CD4-positive, alpha-beta T cell treated with Interleukin-15 for 4 hours (primary cell): ENCODE measurements at places on chromosomes 5 and 9.

DNA sequence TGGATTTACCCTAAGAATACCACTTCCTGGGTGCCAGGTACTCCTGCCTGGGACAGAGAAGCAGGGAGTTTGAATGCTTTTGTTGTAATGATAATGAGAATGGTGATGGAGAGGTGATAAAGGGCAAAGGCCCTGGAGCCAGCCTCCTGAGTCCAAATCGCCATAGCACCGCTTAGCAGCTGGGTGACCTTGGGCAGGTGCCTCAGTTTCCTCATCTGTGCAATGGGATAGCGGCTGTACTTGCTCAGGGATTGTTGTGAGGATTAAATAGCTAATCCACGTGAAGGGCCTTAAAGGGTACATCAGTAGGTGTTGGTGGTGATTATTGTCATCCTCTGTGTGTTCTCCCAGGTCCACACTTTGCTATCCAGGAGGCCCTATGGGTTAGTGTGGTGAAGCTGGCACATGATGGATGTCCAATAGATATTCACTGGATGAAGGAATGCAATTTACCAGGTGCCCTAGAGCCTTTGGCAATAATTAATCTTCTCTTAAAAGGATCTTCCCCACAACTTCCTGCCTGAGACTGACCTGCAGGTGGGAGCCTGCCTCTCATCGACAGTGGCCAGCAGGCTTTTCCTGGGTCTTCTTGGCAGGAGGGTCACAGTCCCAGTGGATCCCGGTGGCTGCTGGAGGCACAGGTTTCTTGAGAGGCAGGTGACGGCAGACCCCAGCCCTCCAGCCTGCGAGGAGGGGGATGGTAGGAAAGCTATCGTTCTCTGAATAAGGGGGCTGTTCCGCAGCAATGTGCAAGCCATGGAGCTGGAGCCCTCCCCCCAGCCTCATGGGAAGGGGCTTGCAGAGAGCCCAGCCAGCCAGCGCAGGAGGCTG is 160.2 kb downstream of the MACROH2A1 start:
- no peak for DNase-seq

DNA sequence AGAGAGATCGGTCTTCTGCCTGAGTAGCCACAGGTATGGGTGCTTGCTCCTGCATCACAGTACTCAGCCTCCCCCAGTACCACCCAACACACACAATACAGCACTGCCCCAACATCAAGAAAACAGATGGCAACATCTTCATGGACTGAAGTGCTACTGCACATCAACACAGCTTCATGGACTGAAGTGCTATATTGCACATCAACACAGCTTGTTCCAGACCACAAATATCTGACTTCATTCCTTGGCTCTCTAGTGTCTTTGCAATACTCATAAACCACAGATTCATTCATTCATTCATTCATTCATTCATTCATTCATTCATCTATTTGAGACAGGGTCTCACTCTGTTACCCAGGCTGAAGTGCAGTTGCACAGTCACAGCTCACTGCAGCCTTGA is 31.1 kb upstream of the PCA3 start:
- no peak for DNase-seq

DNA sequence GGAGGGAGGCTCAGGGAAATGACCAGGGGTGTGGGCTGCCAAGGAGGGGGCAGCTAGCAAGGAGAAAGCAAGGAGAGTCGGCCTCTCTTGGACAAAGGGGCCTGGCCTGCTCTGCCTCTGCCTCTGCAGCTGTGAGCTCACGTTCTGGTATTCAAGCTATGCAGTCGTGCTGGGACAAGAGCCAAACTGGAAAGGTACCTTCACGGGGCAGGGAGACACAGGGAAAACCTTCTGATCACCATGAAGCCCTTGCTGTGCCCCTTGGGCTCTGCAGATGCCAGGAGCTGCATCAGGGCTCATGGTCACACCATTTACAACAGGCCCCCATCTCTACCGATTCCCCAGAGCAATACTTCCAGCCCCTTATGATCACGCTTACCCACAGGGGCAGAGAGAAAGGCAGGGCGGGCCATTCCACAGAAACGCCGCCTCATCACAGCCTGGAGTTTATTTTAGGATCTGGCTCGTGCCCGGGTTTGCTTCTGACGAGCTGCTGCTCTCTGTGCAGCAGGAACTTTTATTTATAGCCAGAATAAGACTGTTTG is 63.2 kb downstream of the PRRT1B start:
- DNase-seq, result no peak

DNA sequence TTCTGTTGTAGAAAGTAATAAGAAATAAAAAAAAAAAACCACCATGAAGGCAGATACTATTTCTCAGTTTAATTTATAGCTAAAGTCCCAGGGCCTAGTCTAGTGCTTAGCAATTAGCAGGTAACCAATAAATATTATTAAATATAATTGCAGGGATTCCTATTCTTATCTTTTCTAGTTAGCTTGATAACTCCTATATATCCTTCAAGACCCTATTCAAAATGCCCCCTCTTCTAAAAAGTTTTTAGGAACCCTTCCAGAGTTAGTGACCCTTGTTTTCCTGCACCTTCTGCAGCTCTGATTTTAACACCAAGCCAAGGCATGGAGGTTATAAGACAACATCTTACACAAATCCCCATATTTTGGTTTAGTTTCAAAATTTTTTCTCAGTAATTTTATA is 24.6 kb upstream of the ALDH1B1 start:
- DNase-seq, result no peak

- DNase-seq, result no peak
Observed at GRCh38 chr9:113952676-113953075, 76.6 kb downstream of the ZNF618 start.

- DNase-seq, result no peak
Observed at GRCh38 chr5:73796164-73797131, 170.5 kb downstream of the ARHGEF28 start.

DNA sequence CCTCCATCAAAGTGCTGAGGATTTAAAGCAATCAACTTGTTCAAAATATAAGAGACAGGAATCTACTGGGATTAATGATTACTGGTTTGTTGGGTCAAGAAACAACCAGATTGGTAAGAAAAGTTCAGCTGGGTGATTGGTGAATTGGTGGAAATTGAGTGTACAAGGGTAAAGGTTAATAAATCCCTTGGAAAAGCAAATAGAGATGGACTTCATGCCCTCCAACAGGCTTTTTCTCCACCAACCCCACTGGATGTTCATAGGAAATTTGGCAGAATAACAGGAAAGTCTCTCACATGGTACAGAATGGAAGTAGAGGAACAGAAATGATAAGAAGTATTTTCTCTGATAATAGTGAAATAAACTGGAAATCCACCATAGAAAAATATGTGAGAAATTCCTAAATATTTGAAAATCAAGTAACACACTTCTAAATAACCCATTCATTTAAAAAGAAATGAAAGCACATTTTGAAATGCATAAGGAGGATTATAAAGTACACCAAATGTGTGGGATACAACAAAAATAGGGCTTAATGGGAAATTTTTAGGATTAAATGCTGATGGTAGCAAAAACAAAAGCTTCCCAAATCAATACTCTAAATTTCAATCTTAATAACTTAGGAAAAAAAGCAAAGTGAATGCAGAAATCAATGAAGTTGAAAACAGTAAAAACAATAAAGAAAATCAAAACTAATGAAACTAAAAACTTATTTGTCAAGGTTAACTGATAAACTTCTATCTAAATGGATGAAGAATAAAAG is 426.2 kb downstream of the HTR1A start:
- DNase-seq, result no peak

DNA sequence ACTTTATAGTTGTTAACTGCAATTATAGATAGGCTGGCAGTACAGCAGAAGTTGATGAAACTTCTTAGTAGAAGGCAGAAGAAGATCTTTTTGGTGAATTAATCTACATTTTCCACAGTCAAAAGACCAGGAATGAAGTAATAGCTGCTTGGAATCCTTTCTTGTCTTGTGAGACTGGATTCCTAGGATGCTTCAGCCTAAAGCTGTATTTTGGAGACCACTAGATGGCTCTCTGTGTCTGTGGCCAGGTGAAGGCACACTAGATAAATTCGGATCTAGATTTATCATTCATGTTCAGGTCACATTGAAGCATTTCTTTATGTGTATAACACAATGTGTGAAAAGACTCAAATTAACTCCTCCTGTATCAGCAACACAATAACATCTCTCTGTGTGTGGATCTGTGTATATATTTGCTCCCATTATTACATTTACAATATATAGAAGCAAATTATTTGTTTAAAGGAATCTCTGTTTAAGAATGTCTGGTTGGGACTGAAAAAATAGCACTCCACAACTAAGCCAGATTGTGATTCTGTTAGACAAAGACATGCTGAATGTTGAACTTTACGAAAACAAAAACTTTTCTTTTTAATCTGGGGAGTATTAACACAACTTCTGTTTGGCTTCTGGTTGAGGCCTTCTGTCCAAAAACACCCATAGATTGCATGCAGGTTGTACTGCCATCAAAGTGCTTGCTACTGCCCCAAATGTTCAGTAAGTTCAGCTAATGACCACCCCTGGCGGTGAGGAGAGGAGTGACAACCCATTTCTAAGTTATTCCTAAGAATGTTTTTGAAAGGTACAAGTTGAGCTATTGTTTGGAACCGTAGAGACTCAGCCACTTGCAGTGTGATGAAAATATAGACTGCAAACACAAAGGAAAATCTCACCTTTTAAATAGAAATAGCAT is 10.6 kb downstream of the GRIN3A start:
- DNase-seq, result no peak

DNA sequence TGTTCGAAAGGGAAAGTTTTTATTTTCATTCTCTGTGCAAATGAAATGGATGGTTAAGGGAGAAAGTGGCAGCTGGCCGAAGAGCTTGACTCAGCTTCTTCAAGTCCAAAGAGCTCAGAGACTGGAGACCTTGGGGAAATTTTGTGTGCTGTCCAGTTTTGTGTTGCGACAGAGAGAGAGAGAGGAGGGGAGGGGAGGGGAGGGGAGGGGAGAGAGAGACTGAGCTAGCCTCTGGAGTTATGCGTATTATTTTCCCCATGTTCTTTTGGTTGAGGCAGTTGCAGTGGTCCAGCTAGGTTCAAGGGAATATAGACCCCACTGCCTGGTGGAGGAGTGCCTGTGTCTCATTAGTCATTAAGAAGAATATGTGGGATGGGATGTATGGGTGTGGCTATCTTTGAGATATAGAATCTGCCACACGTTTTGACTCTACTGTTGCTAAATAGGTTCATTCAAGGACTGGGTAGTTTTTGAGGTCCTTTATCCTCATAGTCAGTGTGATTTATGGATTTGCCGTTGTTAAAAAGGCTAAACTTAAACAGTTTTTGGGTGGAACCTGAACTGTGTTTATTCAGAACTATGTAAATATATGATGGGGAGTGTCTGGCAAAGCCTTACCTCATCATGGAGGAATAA is 69.7 kb downstream of the ARHGAP26 start:
- DNase-seq, result no peak

DNA sequence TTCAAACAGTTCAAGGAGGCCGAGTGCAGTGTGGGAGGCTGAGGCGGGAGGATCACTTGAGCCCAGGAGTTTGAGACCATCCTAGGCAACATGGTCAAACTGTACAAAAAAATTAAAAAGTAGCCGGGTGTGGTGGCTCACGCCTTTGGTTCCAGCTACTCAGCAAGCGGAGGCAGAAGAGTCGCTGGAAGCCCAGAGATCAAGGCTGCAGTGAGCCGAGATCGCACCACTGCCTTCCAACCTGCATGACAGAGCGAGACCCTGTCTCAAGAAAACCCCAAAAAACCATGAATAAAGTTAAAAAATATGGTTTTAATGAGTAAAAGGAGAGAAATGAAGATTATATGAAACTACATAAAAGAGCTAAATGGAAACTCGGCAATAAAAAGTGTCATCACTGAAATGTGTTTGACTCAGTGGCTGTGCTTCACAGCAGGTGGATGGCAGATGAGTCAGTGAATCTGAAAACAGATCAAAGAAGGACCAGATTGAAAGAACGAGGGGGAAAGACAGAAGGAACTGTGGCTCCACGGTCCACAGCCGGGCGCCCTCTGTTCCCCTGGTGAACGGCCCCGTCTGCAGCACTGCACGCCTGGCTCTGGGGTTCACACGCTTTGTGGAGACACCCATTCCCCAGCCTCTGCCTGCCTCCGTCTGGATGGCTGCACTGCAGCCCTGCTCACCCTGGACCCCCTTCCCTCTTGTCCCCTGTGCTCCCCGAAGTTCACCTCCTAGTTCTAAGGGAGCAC is 25.1 kb downstream of the EXD3 start:
- DNase-seq, result no peak

GRCh38 chr5:91307048-91307447 is 76.1 kb downstream of the ARRDC3 start:
- no peak for DNase-seq

- no peak for DNase-seq
Observed at GRCh38 chr5:62794456-62794855, 215.8 kb downstream of the LRRC70 start.

DNA sequence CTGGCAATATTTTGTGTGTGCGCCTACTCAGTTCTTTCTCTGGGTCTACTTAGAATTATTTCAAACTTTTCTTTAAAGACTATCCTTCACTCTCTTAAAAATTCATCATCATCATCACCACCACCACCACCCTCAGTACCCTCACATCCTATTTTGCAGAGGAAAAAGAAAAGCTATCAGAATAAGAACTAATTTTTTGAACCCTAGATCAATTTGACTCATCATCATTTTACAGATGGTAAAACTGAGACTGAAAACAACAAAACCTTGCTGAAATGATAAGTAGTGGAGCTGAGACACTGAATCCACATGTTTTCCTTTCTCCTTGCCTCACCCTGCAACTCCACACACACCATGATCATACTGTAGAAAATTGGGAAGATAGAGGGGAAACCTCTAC is 119.3 kb downstream of the SSBP2 start:
- DNase-seq, result no peak

DNA sequence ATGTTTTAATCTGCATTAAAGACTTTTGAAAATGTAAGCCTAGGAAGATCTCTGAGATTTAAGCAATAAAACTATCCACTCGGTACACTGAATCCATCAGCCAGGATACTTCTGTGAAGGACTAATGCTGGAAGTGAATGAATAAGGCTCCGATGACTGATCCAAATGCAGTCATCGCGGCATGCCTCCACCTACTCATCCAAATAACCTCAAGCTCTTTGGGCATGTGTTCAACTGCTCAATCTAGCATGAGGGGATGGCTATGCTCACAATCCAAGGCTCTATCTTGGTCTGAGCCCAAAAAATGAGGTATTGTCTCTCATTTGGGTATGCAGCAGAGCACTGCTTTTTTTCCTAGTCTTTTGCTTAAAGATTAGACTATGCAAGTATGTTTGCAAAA is 19.2 kb downstream of the MARCHF3 start:
- no peak for DNase-seq

DNA sequence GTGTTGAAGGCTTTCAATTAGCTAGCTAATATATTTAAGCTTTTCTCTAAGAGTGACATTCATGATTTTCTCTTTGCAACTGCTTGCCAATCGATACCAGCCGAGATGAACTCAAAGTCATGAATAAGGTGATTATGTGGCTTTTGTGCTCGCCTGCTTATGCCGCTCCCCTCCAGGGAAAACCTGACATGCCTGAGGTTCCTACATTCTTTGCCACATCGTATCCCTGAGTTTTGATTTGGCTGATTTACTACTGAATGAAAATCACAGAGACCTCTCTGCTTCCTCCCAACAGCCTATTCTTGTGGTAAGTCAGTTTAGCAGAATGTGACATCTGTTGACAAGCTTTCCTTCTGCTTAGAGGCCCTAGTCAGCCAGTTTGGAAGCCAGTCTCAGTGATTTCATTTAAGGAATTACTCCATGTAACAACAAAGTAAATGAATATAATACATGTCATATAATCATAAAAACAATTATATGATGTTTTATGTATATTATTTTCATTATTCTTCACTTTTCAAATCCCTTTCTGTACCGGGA is 513.4 kb downstream of the CSNK1G3 start:
- no peak for DNase-seq
